Suppressor macrophage treated with lipopolysaccharide for 4 hours (primary cell): ENCODE measurements at places on chromosomes 6 and 20.
A peak's percentile ranks its signal among the peaks of the same experiment; 100 is the strongest.

GRCh38 chr20:55567826-55568225 is 437.5 kb downstream of the CBLN4 start:
- DNase-seq: no peak

- no peak for DNase-seq
Observed at GRCh38 chr20:38123021-38123587, 42.0 kb downstream of the TGM2 start.

- peak; percentile 36 for DNase-seq
Observed at GRCh38 chr20:56359212-56360132, 698 bp downstream of the FAM210B start.

- no peak for DNase-seq
Observed at GRCh38 chr6:73542891-73543290, 22.1 kb upstream of the EEF1A1 start.

DNA sequence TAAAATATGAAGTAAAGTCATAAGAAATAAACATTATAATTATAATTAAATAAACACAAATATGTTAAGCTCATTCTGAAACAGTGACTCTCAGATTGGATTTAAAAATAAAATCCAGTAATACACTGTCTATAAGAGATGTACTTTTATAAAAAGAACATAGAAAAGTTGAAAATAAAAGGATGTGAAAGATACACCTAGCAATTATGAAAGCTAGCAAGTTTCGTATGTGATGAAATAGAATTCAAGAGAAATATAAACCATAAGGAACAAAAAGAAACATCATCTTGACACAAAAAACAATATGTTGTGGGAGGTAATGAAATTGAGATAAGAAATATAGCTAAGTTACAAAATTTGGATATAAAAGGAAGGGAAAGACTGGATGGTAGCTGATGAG is 128.6 kb upstream of the CNR1 start:
- no peak for DNase-seq

DNA sequence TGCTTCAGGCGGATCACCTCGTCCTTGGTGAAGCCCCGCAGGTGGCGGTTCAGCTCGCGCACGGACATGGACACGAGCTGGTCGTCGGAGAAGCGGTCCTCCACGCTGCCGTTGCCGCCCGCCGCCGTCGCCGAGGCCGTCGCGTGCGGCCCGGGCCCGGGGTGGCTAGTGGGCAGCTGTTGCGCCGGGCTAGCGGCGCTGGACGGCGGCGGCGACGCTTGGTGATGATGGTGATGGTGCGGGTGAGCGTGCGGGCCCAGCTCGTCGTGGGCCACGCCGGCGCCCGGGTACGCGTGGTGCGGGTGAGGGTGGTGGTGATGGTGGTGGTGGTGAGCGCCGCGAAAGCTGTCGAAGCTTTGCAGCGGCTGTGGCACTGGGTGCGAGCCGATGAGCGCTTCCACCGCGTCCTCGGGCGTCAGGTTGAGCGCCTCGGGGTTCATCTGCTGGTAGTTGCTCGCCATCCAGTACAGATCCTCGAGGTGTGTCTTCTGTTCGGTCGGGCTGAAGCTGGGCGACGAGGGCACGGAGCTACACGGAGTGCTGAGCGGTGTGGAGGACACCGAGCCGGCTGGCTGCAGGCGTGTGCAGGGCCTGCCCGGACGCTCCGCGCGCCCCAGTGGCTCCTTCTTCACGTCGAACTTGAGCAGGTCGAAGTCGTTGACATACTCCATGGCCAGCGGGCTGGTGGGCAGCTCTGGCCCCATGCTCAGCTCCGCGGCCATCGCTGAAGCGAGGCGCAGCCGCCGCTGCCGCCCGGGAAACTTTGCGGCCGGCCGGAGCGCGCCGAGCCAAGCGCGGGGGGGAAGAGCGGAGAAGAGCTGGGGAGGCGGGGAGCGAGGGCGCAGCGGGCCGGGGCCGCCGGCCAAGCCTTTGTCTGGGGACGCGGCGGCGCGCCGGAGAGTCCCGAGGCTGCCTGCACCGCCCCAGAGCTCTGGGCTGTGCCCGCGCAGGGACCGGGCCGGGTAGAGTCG is 622 bp downstream of the MAFB start:
- DNase-seq: no peak

- no peak for DNase-seq
Observed at GRCh38 chr20:22562620-22563019, 21.8 kb downstream of the FOXA2 start.

- DNase-seq: peak; percentile 56
Observed at GRCh38 chr6:32589596-32590449, at the start of gene HLA-DRB1. Gene HLA-DRB1 (minus strand): TSS chr6:32589848. CDS start chr6:32589742, 106 bp downstream.

DNA sequence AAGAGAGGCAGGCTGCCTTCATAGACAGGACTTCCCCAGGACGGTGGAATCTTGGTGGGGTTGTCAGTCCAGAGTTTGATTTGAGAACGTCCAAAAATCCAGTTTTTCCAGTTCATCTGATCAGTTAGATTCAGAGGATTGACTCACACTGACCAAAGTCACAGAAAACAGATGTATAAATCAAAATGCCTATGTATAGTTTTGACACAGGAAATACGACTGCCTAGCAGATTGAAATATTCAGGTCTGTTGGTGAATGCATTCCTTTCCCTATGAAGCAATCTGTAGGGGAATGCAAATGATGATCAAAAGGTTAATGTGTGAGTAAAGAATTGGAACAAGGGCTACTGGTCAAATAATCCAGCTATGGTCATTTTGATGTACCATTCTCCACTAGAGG is 29.7 kb upstream of the GFOD1 start:
- no peak for DNase-seq

- DNase-seq: no peak
Observed at GRCh38 chr6:128508588-128509296, 11.7 kb downstream of the PTPRK start.

GRCh38 chr6:45991189-45991588 is 24.5 kb downstream of the CLIC5 start:
- DNase-seq: no peak

- no peak for DNase-seq
Observed at GRCh38 chr20:31716818-31717477, 5.7 kb downstream of the BCL2L1 start.

GRCh38 chr6:169251371-169251802 is 2.3 kb downstream of the THBS2 start:
- DNase-seq: no peak

- DNase-seq: no peak
Observed at GRCh38 chr6:33670971-33671743, 40.3 kb downstream of the UQCC2 start.

GRCh38 chr6:15987569-15987968 is 141.3 kb upstream of the MYLIP start:
- no peak for DNase-seq

DNA sequence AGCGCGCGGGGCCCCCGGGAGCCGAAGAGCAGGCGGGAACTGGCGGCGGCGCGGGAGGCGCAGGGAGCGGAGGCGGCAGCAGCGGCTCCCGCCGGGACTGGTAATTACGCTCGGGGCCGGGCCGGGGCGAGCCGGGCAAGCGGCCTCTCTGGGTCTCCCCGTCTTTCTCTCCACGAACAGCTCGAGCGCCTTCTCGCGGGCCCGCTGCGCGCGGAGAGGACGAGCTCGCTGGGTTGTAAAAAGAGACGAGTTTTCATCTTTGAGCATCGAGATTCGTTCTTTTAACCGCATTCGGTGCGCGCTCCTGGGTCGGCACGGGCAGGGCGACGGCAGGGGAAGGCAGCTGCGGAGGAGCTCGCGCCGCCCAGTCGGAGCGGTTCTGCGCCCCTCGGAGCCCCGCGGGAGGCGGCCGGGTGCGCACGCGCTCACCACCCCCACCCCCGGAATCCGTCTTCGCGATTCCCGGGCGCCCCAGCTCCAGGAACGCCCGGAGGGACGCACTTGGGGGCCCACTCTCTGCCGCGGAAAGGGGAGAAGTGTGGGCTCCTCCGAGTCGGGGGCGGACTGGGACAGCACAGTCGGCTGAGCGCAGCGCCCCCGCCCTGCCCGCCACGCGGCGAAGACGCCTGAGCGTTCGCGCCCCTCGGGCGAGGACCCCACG is 38.0 kb downstream of the YTHDF1 start:
- DNase-seq: no peak

GRCh38 chr6:5672581-5673011 is 334.1 kb downstream of the NRN1 start:
- peak; percentile 84 for DNase-seq

DNA sequence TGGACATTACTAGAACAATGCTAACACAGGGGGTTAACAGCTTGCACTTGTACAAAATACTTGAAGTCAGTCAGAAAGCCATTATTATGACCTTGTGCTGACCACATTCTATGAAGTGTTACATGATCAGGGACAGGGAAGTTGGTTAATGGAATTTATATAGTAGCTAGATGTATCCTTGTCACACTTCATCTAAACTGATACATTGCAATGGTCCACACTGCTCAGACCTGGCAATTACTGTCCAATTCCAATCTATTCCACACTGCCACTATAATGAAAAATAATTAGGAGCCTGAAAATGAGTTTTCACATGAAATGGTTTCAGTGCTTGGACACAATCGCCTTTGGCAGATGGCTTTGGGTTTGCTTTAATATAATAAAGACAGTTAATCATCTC is 850.8 kb downstream of the EPHA7 start:
- no peak for DNase-seq

- no peak for DNase-seq
Observed at GRCh38 chr20:62897666-62898065, 28.6 kb downstream of the DIDO1 start.

DNA sequence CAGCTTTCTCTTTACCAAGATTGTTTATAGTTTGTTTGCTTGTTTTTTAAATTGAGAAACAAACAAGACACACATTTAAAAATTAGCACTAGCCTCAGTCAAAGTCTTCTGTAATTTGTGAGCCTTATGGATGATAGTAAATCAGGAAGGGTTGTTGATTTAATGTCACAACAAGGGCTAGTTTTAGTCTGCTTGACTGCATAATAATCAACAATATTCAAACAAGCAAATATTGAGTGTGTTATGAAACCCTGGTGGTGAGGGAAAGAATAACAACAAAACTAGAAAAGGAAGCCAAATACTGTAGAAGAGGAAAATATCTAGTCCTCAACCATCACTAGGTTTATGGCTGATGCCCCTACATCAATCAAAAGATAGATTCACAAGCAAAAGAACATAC is 228.6 kb downstream of the TBC1D7 start:
- DNase-seq: no peak

GRCh38 chr6:135680964-135681913 is 170.3 kb upstream of the PDE7B start:
- DNase-seq: no peak

DNA sequence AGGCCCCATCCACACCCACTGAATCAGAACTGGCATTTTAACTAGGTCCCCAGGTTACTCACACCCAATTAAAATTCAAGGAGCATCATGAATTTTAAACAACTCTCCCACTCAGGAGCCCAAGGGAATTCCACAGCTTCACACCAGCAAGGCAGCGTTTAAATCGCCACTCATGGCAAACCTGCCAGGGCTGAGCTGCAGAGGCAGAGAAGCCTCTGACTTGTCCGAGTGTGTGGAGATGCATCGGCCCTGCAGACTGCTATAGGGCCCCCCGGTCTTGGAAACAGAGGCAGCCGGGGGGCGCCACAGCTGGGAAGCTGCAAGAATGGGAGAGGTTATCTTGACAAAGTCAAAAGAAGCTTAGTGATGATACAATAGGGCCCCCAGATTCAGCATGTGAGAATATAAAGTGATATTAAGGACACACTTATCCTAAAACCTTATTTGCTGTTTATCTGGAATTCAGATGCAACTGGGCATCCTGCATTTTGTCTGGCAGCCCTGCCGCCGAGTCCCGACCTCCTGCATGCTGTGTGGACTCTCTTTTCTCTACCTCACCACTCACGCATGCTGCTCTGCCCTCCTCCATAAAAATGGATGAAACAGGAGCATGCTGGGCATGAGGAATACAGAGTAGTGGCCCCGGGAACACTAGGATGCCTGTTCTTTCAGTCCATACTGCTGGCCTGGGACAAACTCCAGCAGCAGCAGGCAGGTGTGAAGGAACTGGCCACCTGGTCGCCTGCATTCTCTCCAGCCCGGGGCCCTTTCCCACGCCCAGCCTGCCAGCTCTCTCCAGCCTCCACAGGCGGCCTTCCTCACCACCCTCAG is 126.1 kb downstream of the PXDC1 start:
- DNase-seq: no peak

- DNase-seq: no peak
Observed at GRCh38 chr20:36405255-36405654, 99.1 kb downstream of the DLGAP4 start.

GRCh38 chr20:63898882-63899558 is 4.1 kb downstream of the DNAJC5 start:
- peak; percentile 35 for DNase-seq

- no peak for DNase-seq
Observed at GRCh38 chr6:124800222-124800621, 162.0 kb upstream of the RNF217 start.

DNA sequence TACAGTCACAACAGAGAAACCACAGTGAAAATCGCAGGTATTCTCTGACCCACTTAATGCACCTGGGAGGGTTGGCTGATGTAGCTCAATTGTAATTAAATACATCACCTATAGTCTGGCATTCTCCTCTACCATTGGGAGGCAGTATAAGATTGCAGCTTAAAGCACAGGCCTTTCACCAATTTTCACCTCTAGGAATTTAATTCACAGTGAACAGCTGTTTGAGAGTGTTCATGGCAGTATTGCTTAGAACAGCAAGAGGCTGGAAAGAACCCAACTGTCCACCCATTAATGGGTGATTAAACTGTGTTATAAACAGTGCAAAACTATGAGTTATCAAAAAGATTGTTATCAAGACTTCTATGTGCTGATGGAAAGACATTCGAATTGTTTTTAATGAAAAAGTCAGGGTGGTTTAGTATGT is 2.0 kb downstream of the EDEM2 start:
- DNase-seq: peak; percentile 43

DNA sequence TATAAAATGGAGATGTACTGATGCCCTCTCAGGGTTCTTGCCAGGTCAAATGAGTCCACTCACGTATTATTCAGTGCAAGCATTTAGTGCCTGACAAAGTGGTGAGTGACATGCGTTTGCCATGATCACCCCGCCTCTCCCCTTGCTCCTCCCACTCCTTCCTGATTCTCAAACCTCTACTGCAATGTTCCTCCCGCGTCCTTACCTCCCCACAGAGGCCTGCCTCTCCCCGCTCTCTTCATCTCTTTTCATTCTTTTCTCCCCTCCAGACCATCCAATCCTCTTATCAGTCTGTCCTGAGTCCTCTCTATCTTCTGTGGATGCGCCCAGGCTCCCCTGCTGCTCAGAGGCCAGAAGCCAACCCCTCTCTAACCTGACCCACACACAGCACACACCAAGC is 40.7 kb downstream of the KCNK5 start:
- DNase-seq: peak; percentile 52
